ENCODE measurements at places on chromosomes 3 and 15.

DNA sequence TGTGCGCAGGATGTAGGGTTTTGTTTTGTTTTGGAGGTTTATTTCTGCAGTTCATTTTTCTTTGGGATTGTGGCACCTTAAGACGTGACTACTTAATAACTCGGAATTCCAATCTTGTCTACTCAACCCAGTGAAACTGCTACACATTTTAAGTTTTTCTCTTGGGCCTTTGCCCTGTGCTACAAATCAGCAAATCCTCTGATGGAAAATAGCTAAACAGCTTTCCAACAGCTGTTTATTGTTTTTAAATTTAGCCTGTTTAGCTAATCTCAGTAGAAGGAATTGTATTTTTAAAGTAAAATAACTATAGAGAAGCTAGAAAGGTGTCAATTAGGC, 48.4 kb downstream of the OPA1 start:
- no peak for DNase-seq

- DNase-seq: no peak
Measured at GRCh38 chr15:96362755-96363651, 32.5 kb downstream of the NR2F2 start.

GRCh38 chr15:91938136-91938535, 84.6 kb downstream of the SLCO3A1 start:
- DNase-seq: no peak

DNA sequence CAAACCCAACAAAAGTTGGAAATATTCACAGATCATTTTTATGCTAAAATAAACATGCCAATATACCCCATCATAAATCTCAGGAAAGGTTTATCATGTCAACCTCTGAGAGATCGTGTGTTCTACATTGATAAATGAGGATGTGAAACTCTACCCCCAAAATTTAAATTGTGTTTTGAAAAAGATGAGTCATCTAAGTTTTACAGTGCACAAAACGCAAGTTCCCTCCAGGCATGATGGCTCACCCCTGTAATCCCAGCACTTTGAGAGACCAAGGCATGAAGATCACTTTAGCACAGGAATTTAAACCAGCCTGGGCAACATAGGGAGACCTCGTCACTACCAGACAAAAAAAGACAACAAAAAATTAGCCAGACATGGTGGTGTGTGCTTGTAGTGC, 1487.0 kb upstream of the GBE1 start:
- DNase-seq: no peak

DNA sequence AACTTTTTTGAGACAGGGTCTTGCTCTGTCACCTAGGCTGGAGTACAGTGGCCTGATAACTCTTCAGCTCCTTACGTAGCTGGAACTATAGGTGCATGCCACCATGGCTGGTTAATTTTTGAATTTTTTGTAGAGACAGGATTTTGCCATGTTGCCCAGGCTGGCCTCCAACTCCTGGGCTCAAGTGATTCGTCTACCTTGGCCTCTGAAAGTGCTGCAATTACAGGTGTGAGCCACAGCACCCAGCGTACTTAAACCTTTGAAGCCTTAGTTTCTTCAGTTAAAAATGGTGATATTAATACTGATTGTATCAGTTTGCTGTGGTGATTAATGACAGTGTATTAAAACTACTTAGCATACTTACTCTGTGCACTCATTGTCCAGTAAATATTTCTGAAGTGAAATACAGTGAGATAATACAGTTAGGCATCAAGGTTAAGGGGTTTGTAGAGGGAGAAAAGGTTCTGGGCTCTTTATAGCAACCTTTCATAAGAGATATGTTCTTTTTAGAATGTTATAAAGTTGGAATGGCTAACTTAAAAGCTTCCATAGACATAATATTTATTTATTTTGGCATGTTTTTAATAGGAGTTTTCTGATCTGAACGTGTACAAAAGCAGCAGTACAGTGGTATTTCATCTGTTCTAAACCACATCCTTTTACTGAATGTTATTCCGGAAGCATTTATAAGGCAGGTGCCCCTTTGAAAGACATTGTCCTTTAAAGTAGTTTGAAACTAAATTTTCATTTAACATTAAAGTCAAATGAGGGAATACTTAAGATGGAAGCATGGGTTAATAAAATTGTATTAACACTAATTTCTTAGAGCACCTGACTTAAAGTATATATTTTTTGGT, 23.6 kb downstream of the NCK1 start:
- no peak for DNase-seq

GRCh38 chr3:105722943-105723556, 145.8 kb downstream of the CBLB start:
- DNase-seq: no peak

GRCh38 chr15:70259028-70259424, 161.3 kb upstream of the TLE3 start:
- peak; percentile 23 for DNase-seq

DNA sequence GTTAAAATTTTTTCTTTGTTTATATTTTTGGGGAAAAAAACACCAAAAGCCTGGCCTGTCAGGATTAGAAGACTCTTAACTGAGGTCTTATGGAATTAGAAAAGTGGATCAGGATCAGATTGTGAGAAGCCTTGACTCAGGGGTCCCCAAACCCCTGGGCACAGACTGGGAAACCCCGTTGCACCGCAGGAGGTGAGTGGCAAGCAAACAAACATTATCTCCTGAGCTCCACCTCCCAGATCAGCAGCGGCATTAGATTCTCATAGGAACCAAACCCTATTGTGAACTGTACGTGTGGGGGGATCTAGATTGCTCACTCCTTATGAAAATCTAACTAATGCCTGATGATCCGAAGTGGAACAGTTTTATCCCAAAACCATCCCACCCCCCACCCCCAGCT, 117.2 kb downstream of the TCF12 start:
- no peak for DNase-seq

GRCh38 chr3:14647976-14648955, 3.3 kb upstream of the CCDC174 start:
- no peak for DNase-seq

- no peak for DNase-seq
Measured at GRCh38 chr15:52760562-52760961, 29.6 kb downstream of the ONECUT1 start.

DNA sequence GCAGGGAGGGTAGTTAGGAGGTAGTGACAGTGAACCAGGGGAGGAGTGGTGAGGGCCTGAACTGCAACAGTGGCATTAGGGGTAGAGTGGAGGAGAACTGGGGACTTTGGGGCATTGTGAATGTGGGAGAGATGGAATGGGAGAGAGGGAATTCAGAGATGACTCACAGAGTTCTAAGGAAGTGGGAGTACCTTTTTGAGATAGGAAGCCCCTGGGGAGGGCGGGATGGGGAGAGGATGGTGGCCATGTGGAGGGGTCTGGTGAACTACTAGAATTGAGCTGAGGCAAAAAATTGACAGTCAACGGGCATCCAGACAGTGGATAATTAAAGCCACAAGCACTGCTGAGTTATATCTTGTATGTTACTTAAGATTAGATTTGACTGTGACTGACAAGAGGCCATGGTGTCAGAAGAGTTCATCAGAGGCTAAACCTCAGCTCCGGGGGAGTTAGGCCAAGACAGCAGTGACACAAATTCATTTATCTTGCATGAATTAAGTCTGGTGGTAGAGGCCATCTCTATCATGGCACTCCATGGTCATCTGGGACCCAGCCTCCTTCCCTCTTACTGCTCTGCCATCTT, 34.0 kb downstream of the PLEKHO2 start:
- DNase-seq: no peak

DNA sequence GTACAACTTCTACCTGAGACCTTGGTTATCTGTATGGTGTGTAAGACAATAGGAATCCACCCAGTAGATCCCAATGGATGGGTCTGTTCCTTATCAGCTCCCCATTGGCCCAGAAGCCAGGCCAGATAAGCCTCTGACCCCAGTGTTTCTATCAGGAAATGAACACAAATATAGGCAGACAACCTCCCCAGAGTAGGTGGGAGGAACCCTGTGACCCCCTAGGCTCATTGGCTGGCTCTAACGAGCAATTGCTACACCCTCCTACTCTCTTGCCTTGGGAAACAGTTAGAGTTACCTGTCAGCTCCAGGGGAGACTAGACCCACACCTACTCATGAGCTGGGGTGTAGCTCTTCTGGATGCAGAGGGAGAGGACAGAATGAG, 299.9 kb downstream of the UACA start:
- DNase-seq: no peak

- DNase-seq: no peak
Measured at GRCh38 chr15:80401456-80401855, 2.7 kb upstream of the ARNT2 start.

GRCh38 chr3:132135628-132136333, 101.0 kb upstream of the CPNE4 start:
- no peak for DNase-seq

DNA sequence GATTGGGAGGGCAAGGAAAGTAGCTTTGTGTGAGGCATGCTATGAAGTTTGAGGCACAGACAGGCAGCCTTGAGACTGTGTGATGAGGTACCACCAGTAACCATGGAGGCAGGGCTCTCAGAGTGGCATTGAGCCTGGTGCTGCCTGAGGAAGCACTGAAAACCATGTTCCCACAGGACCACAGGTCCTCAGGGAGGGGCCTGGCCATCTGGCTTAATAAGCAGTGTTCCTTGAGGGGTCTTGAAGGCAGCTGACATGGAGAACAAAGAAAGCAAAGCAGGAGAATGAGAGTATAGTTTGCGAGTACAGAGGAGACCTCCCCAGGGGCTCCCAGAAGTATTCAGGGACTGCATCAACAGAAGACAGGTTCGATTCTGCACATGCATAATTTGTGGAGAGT, 346.6 kb downstream of the EPHB1 start:
- no peak for DNase-seq

DNA sequence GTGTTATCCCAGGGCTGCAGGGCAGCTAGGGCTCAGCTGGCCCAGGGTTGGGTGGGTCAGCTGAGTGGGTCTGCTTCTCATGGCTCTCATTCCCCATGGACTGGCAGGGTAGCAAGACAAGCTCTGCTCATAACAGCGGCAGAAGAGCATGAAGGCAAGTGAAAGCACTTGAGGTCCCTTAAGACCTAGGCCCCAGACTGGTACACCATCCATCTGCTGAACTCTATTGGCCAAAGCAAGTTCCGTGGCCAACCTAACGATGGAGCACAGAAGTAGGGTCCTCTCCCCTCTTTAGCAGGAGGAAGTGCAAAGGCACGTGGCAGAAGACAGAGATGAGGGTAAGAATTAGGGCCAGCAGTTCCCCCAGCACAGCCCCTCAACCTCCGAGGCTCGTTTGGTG, 174.3 kb upstream of the TOPAZ1 start:
- no peak for DNase-seq

- no peak for DNase-seq
Measured at GRCh38 chr15:68985361-68985891, 29.1 kb upstream of the NOX5 start.

DNA sequence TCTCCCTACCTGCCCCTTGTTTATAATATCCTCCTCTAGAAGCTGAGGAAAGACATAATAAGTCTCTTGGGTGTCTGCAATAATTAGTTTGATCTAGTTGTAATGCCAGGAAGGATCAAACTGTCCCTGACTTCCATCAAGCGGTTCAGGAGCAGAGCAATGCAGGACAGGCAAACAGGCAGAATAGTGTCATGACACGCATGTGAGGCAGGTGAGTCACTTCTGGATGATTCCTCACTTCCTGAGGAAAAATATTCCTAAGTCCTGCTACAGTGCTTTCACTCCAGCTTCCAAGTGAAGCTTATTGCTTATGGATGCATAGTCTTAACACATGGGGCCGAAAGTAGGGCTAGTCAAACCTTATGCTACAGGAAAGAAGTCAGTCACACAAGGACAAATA, 85.8 kb downstream of the GREM1 start:
- DNase-seq: no peak

GRCh38 chr15:63233667-63234423, 43.6 kb upstream of the APH1B start:
- no peak for DNase-seq

DNA sequence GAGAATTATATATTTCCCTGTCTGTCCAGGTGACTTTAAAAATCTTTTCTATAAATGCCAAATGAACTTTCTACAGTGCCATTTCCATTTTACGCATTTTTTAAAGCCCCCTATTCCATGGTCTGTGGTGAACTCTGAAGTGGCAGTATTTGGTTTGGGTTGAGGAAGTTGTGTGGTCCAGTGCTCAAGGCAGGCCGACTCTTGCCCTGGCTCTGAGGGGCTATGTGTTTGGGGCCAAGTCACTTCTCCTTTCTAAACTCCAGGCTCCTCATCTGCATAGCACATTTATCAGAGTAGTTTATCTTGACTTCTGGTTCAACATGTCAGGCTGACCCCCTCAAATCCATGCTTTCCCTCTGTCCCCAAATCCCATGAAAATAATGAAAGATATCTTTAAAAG, 14.1 kb downstream of the TTC21A start:
- no peak for DNase-seq

DNA sequence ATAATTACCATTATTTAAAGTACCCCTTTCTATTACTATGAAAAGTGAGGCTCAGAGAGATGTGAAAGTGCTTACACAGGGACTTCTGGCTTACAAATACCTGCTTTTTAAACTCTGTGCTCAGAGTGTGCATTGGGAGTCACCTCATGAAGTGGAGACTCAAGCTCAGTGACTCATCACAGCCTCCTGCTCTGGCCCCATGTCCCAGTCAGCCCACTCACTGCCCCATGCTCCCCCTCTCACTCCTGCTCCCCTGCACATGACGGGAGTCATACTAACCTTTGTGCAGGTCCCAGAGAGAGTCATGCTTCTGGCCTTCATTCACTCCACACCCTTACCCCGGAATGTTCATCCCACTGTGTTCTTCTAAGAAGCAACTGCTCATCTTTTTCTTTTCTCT, 20.2 kb downstream of the CCR1 start:
- DNase-seq: no peak

GRCh38 chr15:100801256-100801900, 78.3 kb upstream of the ALDH1A3 start:
- no peak for DNase-seq

GRCh38 chr3:195168009-195168762, 102.8 kb downstream of the XXYLT1 start:
- DNase-seq: no peak

DNA sequence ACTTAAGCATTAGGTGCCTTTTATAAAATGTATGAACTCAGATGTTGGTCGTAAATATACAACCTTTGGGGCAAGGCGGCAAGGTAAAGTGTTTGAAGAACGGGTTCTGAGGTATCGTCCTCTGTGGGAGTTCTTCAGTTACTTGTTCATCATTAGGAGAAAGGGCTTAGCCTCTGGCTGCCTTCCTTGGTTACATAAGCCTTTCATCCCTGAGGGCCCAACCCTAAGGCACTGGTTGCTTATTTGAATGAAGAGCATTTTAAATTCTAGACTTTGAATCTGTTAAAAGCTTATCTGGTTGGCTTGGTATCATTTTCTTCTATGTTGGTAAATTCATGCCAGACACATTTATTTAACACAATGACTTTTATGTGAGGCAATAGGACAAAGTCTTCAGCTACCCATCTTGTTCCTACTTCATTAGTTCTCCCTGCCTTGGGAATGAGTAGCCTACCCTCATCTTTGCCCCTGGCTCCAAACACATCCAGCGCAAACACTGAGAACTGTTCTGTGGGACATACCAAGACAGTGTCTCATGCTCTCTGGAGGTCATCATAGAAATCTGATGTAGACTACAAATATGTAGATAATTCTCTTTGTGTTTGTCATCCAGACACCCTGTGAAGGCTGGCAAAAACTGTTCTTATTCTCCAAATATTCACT, 12.4 kb upstream of the CCDC80 start:
- no peak for DNase-seq

Data from stimulated activated CD8-positive, alpha-beta memory T cell treated with anti-CD3 and anti-CD28 coated beads, Interleukin-7, amount 100 ng/mL, for 1 hour (primary cell).